ENCODE measurements at places on chromosomes 11 and 22.

DNA sequence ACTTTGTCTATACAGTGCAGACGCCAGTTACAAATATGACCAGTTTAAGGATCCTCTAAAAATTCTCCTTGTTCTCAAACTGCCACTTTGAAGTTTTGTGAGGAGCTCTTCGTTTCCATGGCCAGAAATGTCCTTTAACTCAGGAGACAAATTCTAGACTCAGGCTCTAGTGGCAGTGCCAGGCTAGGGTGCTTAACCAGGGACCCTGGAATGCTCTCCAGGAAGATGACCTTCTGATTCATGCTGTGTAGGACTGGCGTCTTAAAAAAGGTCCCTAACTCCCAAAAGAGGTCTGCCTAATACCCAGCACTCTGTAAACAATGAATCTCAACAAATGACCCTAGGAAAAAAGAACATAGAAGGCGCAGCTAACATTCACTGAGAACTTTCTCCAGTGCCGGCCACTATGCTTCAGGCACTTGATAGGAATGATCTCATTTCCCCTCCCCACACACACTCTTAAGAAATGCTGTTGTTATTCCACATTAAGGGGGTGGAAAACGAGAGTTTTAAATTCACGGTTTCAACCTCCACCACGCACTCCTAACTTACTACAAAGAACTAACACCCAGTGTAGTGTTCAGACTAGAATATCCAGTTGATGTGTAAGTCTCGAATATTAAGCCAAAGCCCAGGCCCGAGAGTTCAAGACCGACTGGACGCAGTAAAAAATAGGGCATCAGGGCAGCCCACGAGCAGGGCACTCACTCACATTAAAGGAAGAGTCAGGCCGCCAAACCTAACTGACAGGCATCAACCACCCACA is 747 bp downstream of the NXF1 start:
- DNase-seq: peak; percentile 57

- DNase-seq: no peak
Measured at GRCh38 chr11:69956669-69957190, 121.4 kb upstream of the ANO1 start.

DNA sequence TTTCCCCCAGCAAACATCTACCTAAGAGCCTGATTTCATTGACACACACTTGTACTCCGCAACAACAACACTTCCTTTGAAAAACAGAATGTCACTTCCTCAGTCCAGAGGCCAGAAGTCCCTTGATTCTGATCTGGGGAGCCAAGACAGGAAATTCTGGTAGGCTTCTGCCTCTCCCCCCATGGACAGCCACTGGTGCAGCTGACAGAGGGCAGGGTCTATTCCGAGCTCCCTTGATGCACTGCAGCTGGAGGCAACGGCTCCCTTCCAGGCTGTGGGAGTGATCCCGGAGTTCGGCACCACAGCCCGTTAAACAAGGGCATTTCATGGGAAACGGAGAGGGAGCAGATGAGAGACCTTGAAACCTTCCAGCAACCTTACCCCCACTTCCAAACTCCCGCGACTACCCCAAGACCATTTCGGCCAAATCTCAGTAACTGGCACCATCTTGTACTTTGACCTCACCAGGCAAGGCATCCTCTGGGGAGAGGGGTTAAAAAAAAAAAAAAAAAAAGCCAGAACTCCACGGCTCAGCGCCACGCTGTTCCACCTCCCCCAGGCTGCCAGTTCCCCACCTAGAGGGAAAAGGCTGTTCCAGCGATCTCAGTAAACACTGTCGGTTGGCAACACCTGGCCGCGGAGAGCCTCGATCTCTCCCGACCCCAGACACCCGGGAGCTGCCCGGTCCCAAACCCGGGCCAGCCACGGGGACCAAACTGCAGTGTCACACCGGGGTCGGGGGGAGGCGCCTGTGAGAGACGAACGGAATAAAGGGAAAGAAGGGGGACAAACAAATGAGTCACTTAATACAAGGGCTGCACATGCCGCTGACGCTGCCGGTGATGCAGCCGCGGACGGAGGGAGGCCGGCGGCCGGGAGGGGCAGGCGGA is 1.1 kb downstream of the GAB2 start:
- peak; percentile 89 for DNase-seq

DNA sequence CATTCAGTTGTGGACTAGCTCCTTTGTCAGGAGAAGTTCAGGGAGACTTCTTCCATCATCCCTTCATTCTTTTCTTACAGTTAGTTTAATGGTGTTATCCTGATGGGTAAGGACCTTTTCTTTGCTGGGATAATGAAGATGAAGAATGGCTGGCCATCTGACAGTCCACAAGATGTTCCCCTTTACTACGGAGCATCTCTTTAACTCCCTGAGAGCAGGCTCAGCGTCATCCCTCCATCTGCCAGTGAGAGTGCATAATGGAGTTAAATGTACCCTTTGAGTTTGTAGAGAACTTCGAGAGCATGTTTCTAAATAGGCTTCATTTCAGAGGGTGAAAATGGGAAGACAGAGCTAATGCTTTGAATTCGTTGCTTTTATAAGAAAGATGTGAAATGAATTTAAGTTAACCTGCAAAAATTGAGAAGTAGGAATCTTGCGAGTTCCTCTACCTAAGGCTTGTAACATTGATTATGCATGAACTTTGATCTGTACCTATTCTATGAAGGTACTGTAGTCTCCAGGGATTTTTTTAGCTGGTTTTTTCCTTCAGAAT is 1.7 kb downstream of the EP300 start:
- peak; percentile 61 for DNase-seq

DNA sequence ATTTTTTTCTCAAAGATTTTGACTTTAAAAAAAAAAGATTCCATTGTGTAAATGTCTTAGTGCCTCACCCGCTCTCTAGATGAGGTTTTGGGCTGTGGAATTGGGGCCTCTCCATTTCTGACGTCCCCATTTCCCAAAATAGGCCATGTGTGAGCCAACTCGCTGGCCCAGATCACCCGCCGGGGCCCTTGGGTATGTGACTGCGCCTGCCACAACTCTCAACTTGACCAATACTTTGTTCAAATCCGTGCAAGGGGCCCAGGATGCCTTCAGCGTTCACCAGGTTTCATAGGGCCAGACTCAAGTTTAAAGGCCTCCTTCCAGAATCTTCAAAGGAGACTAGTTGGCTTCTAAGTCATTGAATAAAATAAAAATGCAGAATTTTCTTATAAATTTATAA is 96.0 kb downstream of the DHCR7 start:
- DNase-seq: no peak

DNA sequence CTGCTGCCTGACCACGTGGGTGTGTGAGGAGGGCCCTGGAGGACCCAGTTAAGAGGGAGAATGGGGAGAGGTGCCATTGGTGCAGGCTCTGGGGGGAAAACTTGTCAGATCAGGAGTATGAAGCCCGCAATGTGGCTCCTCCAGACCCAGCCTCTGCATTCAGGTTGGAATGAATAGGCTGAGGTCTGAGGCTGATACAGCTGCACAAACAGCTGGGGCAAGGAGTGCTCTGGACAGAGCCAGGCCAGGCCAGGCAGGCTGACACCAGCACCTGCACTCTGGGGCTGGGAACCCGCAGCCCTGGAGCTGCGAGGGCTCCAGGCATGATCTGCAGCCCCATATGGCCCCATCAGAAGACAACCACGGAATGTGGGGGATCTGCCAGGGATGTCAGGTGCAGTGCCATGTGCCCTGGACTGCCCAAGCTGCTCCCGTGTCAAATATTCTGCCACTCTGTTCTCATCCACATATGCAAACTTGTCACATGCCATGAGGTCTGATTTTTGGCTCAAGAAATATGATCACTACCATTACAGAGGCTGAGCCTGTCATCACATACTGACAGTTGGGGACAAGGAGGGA is 27.2 kb upstream of the KCNJ11 start:
- DNase-seq: no peak

DNA sequence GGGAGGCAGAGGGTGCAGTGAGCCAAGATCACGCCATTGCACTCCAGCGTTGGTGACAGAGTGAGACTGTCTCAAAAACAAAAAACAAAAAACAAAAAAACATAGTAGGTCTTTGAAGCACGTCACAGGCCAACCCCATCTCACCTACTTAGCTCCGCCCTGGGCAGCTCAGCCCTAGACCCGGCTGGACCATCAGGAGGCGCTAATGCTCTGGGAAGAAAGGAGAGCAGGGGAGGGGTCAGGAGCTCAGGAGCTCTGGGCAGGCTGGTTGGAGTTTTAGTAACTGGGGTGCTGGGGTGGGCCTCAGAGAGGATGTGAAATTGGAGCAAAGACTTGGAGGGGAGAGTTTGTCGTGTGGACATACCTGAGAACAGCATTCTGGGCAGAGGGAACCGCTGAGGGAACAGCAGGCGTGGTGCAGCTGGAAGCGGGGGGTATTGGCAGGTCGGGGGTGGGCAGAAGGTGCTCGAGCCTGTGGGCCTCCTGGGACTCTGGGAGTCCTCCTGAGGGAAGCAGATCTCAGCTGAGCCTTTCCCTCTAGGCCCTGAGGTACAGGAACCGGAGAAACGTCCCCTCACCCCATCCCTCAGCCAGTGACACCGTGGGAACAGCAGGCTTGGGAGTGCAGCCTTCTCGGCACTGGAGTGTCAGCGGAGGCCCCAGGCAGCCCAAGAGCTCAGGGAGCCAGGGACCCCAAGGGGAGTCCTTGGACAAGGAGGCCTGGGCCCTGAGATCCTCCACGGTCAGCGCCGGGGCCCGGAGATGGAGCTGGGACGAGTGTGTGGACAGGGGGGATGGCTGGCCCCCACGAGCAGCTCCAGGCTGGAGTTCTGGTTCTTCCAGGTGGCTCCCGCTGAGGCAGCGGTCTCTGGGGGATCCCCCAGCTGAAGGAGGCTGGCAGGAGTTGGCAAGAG is 2.2 kb upstream of the RPS6KA4 start:
- DNase-seq: peak; percentile 35

DNA sequence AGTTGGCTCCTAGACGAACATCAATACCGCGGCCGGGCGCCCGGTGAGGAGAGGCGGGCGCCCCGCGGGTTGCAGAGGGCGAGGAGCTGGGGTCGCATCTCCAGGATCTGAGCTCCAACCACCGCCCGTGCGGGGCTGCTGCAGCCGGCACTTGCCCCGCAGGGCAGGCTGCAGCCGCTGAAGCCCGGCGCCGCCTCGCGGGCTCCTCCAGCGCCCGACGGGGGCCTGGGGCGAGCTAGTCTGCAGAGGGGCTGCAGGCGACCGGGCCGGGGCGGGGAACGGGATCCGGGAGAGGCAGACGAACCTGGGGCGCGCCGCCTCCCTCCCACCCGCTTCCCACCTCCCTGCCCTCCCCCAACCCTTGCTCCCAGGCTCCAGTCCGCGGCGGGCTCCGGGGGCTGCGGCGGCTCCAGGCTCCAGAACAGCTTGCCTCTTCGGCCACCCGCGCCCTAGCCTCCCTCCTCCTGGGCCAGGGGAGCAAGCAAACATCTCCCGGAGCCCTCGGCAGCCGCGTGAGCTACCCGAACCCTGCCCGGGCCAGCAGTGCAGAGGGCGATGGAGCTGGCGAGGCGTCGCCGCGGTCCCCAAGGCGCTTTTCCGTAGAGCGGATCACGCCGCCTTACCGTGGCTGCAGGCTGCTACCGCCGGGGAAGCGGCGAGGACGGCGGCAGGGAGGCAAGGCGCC is 802 bp downstream of the TENM4 start:
- DNase-seq: no peak

DNA sequence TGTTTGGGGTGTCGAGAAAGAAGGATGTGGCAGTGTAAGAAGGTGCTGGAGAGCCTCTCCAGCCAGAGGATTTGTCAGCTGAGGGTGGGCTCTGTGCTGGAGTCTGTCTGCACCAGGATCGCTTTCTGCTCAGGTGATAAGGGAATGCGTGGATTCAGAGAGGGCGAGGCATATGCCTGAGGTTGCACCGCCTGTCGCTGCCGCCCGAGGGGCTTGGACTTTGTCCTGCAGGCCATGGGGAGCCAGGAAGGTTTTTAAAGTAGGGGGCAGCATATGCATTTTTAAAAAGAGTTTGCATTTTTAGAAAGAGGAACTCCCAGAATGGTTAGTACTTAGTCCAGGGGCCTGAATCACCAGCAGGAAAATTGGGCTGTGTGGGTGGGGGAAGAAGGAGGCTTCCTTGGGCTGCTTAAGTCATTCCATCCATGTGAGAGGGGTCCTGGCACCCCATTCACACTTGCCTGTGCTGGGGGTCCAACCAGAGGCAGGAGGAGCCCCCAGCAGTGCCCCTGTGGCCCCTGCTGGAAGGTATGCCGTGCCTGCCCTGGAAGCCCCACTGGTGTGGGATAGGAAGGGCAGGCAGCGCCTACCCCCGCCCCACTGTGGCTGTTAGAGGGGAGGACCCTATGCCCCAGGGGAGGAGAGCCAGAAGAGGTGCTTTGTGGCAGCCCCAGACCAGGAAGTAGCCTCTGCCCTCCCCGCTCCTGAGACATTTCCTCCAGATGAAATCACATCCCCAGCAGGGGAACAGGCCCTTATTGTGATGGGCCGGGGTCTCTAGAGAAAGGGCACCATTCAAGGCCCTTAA is 35.8 kb upstream of the MYRF start:
- no peak for DNase-seq

DNA sequence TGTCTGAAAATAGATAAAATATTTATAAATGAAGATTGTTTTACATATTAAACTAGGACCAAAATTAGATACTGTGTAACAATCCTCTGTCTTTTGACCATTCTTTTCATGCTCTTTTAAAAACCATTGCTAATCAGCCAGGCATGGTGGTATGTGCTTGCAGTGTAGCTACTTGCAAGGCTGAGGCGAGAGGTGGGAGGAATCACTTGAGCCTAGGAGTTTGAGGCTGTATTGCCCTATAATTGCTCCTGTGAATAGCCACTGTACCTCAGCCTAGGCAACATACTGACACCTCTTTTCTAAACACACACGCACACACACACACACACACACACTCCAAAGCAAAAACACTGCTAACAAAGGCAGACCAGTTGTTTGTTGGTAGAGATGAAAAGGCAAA is 259.2 kb downstream of the JRKL start:
- DNase-seq: no peak

DNA sequence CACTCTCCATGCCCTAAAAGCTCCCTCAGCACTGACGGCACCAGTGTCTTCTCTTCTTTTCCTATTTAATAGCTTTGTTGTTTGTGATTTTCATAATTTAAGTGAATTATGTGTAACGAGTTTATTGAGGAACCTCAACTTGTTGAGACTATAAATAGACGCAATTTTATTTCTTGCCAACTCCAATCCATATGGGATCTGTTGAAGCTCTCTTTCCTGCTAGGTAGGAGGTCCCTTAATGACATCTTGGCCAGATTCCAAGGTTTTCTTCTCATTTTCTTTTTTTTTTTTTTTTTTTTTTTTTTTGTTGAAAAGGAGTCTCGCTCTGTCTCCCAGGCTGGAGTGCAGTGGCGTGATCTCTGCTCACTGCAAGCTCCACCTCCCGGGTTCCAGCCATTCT is 14.2 kb downstream of the RTL6 start:
- DNase-seq: no peak

- peak; percentile 79 for DNase-seq
Measured at GRCh38 chr11:65448418-65449105, 26.0 kb downstream of the NEAT1 start.

DNA sequence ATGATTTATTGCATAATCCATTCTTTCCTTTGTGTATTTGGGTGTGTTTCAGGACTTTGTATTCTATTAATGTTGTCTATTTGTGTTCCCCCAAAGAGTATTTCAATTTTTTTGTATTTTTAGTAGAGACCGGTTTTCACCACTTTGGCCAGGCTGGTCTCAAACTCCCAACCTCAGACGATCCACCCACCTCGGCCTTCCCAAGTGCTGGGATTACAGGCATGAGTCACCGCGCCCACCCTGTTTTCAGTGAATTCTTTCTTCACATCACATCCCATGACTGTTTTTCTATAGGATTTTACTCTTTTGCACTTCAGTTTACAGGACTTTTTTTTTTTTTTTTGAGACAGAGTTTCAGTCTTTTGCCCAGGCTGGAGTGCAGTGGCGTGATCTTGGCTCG is 46.3 kb downstream of the RBX1 start:
- no peak for DNase-seq
